NCI-H2171 (cell line): ENCODE measurements at places on chromosomes 11 and 22.

- DNase-seq = no peak
Observed at GRCh38 chr11:114147375-114148012, 88.0 kb downstream of the ZBTB16 start.

DNA sequence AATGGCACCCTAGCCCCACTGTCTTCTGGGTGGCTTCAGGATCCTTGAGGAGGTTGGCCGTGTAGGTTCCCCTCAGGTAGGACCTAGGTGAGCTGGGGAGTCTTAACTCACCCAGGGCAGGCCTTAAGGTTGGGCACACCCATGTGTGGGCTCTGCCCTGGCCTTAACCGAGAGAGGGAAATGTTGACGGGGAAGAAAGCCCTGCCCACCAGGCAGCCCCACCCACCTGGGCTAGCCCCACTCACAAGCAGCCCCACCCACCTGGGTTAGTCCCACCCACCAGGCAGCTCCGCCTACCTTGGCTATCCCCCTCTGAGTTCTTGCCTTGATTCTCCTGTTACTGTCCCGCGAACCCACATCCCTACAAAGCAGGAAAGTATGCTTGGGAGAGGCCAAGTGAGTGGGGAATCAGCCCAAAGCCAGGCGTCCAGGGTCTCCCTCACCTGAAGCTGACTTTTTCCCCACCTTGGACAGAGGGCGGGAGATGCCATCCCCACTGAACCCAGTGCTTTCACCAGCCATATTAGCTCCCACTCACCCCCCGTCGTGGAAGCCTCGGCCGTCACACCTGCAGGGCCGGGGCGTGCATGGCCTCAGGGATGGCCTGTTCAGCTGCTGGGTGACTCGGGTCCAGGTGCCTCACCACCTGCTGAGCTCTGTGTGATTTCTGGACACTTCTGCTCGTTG lies at the start of gene MYEOV:
MYEOV (plus strand) TSS at position 337 of the 687 bp plus-strand sequence. CDS start 1,200 bp downstream, outside the sequence.
- no peak for DNase-seq

- no peak for DNase-seq
Observed at GRCh38 chr22:44378380-44378779, 65.6 kb upstream of the SHISAL1 start.

- DNase-seq = no peak
Observed at GRCh38 chr11:69887330-69887729, 68.1 kb upstream of the FGF3 start.

DNA sequence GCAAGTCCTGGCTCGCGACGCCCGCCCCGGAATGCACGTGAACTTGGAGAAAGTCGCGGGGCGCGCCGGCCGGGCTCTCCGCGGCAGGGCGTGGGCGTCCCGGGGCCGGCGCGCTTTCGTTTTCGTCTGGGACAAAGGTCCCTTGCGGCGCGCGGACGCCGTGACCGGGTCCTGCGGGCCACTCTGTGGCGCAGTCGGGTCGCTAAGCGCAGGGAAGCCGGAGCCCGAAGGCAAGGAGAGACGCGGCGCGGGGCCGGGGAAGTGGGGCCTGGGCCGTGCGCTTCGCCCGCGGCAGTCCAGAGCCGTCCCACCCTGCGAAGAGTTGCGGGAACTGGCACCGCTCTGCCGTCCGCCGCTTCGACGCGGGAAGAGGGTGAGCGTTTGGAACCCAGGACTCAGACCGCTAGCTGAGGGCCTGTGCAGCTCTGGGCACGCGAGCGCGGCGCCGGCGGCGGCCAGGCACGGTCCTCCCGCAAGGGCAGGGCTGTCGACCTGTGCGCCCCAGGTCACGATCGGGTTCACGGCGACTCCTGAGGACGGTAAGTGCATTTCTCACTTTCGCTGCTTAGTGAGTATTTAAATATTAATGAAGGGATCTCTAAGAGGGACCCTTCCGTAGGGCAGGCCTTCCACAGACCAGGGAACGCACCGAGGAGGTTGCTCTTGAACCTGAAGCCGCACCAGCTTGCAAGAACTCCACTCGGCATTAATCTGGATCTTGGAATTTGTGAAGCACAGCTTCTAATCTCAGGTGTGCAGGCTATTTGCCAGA lies 78.0 kb upstream of the PPARA start:
- no peak for DNase-seq

DNA sequence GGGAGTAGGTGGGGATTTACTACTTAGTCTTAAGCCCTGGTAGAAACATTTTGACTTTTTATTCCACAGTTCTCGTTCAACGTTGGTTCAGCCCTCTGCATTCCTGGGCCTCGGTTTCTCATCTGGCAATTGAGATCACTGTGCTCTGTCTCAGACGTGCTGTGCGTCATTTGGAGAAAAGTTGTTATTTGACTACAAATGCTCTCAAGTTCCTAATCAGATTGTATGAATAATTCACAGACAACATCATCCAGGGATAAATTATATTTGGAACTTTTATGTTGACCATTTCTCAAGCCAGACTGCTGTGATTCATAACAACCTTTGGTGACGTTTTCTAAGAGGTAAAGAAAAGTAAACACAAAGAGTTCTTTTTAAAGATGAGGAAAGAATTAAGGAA lies 69.2 kb downstream of the BLID start:
- no peak for DNase-seq

DNA sequence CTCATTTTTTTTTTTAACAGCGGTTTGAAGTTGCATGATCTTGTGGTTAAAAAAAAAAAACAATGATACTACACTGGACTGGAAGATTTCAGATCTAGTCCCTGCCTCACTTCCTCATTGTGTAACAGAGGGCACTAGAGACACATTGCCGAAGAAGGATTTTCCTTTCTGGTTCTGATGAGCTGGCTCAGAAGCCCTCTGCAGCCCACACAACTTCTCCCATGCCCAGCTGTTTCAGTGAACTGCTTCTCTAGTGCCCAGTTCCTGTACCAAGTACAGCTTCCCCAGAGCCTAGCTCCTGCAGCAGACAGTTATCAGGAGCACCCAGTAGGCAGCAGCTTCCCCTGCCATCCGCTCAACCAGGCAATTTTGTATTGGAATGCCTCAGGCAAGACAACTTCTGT lies 29.5 kb upstream of the ANO5 start:
- no peak for DNase-seq

DNA sequence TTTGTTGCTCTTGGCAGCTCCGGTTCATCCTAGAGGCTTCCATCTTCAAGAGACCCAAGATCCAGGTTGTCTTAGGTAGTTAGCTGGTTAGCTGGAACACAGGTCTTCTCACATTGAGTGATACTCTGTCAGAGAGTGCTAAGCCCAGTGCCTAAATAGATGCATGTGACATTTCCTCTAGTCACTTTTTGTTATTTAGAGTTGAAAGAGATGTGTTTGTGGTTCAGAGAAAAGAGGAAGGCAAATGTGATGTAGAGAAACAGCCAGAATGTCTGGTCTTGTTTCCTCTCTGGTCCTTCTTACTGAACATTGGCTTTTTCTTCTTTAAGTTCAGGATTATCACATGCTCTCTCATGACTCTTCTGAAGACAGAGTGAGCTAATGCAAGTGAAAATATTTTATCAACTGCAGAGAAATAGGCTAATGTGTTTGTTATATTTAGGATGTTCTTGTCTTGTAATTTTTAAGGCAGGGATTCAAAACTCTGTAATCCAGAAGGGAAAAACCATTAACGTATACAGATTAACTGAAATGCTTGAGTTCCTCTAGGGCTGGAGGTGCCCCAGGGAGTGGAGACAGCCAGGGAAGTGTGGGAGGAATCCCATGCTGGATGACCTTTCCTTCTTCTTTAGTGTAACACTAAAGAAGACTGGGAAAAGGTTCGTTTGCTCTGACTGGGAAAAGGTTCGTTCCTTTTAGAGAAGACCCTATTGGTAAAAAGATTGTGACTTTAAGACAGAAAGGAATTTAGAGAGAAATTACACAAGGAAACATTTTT lies 75.4 kb downstream of the SWAP70 start:
- DNase-seq = no peak

DNA sequence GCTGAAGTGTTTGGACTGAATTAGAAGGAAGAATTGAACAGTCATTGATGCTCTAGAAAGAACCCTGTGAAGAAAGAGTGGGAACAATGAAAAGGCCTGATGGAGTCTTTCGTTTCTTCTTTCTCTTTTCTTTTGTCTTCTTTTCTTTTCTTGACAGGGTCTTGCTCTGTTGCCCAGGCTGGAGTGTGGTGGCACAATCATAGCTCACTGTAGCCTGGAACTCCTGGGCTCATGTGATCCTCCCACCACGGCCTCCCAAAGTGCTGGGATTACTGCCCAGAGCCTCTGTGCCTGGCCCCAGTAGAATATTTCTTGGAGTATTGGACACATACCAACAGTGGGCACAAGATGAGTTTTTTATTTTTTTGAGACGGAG lies 1.1 kb downstream of the FEN1 start:
- DNase-seq = no peak

DNA sequence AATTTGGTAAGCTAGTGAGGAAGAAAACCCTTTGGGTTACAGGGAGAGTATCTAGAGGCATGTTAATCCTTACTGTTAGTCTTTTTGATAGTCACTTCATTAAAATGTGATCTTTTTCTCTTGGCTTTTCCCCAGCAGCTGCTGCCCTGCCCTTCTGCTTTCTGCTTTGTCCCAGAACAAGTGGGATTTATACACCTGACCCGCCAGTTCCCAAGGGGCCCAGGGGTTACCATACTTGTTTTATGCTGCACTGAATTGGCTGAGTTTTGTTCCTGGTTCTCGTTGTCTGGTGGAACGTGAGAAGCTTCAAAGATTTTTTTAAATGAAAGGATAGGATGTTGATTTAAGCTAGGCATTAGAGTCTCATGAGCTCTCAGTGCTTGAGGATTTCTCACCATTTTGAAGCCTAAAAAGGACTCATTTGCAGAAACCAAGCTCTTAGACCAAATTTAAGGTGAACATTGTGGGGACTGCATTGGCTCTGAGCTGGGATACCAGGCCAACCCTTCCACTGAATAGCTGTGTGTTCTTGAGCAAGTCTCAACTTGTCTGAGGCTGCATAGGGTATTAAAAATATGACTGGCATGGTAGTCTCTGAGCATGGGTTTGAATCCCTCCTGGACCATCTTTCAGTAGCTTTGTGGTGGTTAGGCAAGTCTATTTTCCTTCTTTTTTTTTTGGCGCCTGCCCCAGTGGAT lies 6.6 kb downstream of the LIMK2 start:
- peak; percentile 29 for DNase-seq

DNA sequence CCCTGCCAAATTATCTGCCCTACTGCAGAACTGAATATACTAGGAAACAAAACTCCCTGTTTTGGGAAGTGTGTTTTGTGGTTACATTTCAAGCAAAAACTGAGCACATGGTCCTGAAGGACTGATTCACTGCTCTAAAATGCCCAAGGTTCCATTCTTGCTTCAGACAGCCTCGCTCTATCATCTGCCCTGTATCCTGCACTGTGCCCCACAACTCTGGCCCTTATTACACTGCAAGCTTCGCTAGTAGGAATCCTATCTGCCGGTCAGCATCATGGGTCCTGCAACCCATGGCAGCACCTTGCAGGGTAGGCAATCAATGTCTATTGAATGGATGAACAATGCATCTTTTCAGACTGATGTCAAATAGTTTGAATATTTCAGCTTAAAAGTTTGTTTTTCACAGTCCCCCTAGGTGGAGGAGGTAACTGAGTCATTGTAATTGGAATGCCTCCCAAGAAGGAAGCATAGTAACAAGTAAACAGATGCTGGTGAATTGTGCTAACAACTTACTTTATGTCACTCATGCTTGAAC lies 21.3 kb downstream of the LAYN start:
- no peak for DNase-seq

DNA sequence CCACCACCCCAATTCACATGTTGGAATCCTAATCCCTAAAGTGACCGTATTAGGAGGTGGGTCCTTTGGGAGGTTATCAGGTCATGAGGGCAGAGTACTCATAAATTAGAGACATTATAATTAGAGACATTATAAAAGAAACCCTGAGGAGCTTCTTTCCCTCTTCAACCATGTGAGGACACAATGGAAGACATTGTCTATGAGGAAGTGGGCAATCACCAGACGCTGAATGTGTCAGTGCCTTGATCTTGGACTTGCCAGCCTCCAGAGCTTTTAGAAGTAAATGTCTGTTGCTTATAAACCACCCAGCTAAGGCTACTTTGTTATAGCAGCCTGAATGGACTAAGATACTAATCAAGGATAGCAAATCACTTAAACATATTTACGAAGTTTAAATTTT lies 14.8 kb downstream of the GAB2 start:
- DNase-seq = no peak

DNA sequence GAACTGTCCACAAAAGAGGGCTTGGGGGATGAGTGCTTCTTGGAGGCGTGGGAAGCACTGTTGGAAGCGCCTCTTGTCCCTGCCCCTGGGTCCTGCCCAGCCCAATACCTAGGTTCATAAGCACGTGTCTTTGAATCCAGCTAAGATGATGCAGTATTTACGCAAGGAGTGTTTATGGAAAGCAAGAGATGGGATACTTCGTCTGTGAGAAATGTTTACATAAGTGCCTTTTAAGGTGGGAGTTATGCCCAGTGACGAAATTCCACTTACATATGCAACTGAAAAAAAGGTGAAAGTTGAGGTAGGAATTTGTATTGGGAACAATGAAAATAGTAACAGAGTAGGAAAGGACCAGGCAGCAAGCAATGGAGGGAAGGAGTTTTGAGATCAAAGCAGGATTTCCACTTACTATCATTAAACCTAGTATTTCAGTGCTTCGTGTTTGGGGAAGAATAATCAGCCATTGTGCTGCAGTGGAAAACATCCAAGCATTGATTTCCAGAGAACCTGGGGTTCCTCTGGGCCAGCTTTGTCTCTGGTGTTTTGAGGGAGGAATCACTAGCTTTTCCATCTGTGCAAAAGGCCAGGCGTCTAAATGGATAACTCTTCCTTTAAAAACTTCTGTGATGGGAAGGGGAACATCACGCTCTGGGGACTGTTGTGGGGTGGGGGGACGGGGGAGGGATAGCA lies 115.3 kb upstream of the TTC12 start:
- no peak for DNase-seq

GRCh38 chr11:35689081-35689996 lies 26.8 kb downstream of the TRIM44 start:
- DNase-seq = no peak

- no peak for DNase-seq
Observed at GRCh38 chr11:8747173-8747572, 64.6 kb downstream of the RPL27A start.

DNA sequence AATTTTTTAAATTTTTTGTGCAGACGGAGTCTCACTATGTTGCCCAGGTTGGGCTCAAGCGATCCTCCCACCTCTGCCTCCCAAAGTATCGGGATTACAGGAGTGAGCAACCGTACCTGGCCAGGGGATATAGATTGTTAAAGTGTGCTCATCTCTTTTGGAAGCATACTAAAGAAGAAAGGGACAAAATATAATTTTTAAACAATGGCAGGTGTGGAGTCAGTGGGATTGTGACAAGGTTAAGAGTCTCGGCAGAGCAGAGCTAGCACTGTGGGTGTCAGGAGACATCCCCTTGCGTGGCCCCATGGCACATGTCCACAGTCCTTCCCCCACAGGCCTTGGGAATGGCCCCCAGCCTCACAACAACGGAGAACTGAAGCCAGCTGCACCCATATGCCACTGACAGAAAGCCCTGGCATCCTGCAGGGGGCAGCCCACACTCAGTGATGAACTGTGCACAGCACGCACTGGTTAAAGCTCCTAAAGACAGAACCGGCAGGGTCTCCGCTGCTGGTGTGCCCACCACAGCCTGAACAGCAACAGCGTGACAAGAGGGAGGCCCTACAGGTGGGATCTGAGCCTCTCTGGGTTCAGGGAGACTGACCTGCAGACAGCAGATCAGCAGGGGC lies 29.9 kb downstream of the SERPIND1 start:
- peak; percentile 6 for DNase-seq
